ENCODE measurements at places on chromosomes 11 and 22.

GRCh38 chr22:48980409-48980808, 847.3 kb downstream of the BRD1 start:
- DNase-seq = no peak

- DNase-seq = no peak
Measured at GRCh38 chr11:117295438-117296137, 4.4 kb downstream of the BACE1-AS start.

GRCh38 chr11:111639226-111639925, 37.1 kb downstream of the SIK2 start:
- no peak for DNase-seq

DNA sequence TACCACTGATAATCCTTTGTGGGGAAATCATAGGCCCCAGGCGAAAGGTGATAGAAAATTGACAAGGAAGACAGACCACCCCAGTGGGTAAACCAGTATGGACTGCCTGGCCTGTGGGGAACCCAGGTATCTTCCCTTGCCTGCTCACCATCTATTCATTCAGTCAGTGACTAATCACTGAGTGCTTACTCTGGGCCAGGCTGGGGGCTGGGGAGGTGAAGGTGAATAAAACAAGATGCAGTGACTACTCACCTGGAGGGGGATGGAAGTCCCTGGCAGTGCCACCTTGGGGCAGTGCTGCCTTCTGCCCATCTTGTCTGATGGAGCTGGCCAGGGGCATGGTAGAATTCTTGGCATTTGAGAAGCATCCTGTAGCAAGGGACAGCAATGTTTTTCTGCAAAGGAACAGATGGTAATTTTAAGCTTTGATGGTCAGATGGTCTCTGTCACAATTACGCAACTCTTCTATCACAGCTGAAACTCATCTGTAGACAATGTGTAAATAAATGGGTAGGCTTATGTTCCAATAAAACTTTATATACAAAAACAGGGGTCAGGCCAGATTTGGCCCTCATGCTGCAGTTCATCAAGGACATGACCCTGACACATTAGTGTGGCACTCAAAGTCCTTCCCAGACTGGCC, 4.6 kb downstream of the ISX start:
- no peak for DNase-seq

- DNase-seq = no peak
Measured at GRCh38 chr11:10375280-10375971, 70.6 kb downstream of the ADM start.

DNA sequence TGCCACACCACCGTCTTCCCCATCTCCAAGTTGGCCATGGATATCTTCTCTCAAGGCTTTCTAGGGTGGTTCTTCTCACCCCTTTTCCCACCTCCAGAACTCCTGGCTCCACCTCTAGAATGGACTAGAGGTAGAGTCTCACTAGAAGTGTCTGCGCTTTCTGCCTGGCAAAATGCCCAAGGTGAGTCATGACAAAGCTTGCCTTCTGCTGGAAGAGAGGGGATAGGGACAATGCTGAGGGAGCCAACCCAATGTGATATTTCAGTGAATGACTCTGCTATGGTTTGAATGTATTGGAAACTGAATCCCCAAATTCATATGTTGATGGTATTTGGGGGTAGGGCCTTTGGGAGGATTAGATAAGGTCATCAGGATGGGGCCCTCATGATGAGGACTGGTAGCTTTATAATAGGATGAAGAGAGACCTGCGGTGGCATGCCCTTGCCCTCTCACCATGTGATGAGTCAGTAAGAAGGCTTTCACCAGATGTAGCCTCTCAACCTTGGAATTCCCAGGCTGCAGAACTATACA, 4.1 kb upstream of the CD82 start:
- no peak for DNase-seq

GRCh38 chr11:13384908-13385640, 77.9 kb downstream of the BTBD10 start:
- no peak for DNase-seq

DNA sequence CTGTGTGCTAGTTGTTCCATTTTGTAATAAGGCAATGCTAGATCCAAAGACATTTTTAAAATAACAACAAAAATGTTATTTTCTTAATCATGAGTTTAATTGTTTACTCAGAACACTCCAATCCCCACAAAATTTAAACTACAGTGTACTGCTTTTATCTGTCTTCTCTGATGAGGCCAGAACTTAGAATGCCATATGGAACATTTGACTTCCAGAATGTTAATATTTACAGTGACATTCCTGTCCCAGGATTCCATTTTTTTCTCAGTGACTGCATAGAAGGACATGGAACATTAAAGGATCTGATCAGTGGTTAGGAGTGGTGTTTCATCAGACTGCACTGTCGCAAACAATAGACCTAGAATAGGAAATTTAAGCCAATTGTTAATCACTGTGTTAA, 494.9 kb upstream of the ARHGAP42 start:
- no peak for DNase-seq

GRCh38 chr11:61152816-61153592, 8.2 kb downstream of the VPS37C start:
- DNase-seq = no peak

GRCh38 chr11:121464352-121464946, 11.7 kb upstream of the SORL1-AS1 start:
- DNase-seq = no peak

- DNase-seq = no peak
Measured at GRCh38 chr11:103688924-103689323, 347.5 kb upstream of the DDI1 start.

- no peak for DNase-seq
Measured at GRCh38 chr22:39092111-39092862, 4.8 kb upstream of the APOBEC3H start.

DNA sequence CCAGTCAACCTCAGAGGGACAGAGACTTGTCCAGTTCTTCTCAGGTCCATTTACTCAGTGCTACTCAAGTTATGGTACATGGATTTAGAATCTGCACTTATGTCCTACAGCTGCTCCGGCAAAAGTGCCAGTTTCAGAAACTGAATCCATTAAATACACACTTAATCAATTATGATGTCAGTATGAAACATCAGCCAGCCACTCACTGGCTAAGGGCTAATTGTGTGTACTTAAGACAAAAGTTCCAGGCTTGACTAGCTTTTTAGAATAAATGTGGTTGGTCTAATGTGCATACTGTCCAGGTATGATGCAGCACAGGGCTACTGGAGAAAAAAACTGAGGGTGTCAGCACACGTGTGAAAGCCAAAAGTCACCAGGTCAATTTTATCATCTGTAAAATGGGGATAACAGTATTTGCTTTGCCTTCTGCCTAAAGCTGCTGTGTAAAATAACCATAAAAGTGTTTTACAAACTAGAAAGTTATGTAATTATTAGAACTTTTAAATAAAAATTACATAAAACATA, 55.4 kb upstream of the CYP2D6 start:
- no peak for DNase-seq

- no peak for DNase-seq
Measured at GRCh38 chr22:27224485-27225374, 567.3 kb downstream of the MIAT start.

GRCh38 chr11:19241260-19242178, 774 bp upstream of the E2F8 start:
- DNase-seq = no peak

GRCh38 chr11:94477624-94478023, 16.0 kb downstream of the MRE11 start:
- DNase-seq = no peak

DNA sequence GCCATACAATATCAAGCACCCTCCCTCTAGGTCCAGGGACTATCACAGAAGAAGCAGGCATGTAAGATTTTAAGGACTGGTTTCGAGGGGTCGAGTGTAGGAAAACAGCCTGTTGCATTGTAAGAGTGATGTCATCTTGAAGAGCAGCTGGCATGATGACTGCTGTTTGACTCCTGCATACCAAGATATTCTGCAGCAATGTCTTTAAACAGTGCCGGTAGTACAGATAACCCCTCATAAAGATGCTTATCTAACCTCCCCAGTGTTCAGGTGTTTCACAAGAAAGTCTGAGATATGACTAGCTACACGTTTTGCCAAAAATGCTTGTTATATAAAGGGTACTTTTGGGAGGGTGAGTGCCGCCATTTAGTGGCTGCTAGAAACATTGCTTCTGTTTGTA, 12.0 kb downstream of the FAM111A start:
- DNase-seq = no peak

- DNase-seq = no peak
Measured at GRCh38 chr11:125797641-125798040, 9.7 kb downstream of the PATE3 start.

- DNase-seq = no peak
Measured at GRCh38 chr11:74506823-74507222, 13.3 kb upstream of the LIPT2 start.

DNA sequence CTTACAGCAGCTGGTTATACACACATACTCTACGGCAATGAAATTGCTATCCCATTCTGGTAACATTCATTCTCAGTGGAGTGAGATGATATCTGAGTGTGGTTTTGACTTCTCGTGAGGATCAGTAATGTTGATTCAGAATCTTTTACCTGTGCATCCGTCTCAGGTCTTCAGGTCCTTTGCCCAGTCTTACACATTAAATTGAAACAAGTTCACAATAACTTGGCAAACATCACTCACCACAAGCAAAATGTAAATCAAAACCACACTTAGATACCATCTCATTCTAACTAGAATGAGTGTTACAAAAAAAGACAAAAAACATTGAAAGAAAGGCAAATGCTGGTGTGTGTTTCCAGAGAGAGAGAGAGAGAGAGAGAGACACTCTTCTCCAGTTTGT, 14.0 kb downstream of the RGL4 start:
- no peak for DNase-seq

DNA sequence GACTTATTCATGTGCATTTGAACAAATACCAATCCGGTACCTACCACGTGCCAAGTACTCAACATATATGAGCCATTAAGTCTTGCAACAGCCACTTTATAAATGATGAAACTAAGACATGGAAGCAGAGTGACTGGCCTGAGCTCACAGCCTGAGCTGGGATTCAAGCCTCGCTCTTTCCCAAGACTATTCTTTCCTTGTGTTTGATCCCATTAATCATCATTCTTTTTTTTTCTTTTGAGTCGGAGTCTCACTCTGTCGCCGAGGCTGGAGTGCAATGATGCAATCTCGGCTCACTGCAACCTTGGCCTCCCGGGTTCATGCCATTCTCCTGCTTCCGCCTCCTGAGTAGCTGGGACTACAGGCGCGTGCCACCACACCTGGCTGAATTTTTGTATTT, 119.3 kb downstream of the ABTB2 start:
- DNase-seq = no peak

- DNase-seq = no peak
Measured at GRCh38 chr22:45895436-45896152, 81.4 kb downstream of the WNT7B start.

DNA sequence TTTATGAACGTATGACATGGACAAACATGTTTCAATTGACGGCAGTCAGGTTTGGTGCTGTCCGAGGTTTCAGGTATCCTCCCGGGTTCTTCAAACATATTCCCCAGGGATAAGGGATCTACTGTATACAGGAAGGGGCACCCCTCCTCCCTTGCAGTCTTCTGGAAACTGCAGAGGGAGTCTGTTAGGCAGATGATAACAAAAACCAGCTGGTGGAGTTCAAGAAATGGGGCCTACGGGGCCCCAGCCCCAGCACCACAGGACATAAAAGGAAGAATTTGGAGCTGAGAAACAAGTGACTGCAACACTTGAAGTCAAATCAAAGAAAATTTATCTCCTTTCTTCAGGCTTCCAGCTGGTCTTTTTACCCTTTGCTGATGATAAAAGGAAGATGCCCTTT, 32.1 kb downstream of the SNU13 start:
- DNase-seq = no peak

GRCh38 chr11:10282117-10282516, 11.9 kb downstream of the SBF2 start:
- DNase-seq = no peak

- DNase-seq = no peak
Measured at GRCh38 chr11:45078236-45079074, 68.0 kb upstream of the PRDM11 start.

- DNase-seq = no peak
Measured at GRCh38 chr11:73192272-73192671, 25.8 kb upstream of the P2RY2 start.
